Smooth muscle cell of the brain vasculature (primary cell): ENCODE measurements at places on chromosomes 12 and 14.

GRCh38 chr14:73251516-73252215 lies 14.4 kb downstream of the PAPLN start:
- no peak for DNase-seq

GRCh38 chr14:31096255-31096654 lies 70.1 kb upstream of the STRN3 start:
- no peak for DNase-seq

DNA sequence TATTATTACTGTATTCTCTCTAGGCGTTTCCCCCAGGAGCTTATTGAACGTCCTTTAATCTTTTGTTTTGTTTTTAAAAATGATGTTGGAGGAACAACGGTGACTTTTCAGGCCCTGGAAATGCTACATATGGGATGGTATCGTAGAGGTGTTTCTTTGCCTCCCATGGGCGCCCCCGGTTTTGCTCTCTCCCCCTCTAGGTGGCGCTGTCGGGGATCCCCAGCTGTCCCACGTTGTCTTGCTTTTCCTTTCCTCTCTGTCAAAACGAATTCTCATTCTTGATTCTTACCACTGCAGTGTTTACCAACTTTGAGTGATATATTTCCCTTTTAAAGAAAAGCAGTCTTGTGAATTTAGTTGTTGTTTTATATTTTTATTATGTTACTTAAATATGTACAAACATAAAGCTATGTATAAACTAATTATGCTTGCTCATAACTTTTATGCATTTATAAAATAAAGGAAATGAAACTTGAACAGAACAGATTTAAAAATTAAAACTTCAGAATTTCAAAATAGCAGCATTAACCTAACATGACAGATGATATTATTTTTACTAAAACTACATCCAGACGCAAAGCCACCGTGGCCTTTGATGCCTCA lies 171.9 kb downstream of the RGS6 start:
- no peak for DNase-seq

DNA sequence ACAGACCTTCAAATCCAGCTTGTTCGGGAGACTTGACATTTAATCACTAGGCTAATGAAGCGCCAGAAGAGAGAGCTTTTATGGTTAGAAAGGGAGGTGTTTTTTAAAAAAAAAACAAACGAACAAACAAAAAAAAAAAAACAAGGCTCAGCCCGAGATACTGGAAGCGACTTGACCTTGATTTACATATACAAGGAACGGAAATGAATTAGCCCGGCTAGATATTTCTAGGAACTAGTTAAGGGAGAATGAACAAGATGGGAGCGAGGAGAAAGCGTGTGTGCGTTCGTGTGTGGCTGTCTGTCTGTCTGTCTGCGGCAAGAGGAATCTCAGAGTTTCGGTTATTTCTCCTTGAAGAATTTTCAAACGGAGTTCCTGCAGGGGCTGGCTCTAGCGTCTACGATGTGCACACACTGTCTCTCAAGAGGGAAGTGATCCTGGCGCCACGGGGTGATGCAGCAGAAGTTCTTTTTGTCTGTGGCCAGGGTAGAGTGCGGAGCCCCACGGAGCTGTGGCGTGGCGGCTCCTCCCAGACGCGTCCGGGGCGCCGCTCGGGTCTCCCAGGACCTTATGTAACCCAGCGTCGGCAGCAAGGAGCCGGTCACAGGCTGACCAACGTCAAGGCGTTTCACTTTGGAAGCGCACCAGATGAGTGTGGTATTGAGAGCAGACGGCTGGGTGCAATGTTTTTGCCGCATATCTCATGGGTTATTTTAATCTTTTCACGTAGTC lies 18.8 kb downstream of the SOCS2 start:
- DNase-seq = no peak

DNA sequence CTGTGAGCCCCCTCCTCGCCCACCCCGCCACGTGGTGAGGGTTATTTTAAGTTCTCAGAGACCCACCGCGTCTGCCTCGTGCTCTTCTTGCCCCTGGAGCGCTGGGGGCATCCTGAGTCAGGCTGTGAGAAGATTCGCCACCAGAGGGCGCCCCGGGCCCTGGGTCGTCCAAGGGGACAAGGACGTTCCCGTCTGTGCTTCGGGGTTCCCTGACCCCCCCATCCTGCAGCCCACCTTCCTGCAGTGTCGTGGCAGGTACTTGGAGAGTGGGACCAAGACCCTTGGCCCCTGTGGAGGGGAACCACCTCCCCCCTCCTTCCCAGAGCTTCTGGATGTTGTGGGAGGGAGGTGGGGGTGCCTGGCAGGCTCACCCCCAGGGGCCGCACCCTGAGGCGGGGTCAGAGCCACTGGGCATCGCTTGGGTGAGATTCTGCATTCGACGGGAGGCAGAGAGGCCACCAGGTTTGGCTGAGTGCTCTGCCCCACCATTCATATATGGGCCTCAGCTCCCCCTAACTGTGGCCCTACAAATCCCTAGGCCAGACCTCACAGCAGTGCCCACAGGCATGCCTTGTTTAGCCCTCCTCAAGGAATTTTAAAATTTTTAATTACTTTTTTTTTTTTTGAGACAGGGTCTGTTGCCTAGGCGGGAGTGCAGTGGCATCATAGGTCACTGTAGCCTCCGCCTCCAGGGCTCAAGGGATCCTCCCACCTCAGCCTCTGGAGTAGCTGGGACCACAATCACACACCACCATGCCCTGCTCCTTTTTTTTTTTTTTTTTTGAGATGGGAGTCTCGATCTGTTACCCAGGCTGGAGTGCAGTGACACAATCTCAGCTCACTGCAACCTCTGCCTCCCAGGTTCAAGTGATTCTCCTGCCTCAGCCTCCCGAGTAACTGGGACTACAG lies 17.0 kb downstream of the RHOF start:
- no peak for DNase-seq

GRCh38 chr14:71488703-71489191 lies 443.5 kb upstream of the RGS6 start:
- DNase-seq = peak; percentile 53

DNA sequence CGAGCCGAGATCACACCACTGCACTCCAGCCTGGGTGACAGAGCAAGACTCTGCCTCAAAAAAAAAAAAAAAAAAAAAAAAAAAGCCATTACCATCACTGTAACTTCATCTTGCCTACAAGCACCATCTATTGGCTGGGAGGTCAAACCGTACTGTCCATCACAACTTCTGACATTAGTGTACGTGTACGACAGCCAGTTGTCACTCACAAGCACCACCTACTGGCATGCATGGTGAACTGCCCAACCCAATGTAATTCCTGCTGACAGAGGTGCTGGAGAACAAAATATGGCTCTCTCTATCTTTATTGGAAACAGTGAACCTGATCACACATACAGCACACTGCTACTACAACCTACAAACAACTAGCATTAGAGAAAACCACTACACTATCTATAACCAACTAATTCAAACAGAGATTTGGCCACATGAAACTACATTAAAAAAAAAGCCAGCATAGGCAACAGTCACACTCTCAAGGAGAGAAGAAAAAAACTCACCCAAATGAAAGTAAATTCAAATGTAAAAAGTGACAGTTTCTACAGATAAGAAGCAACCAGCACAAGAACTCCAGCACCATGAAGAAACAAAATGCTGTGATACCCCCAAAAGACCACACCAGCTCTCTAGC lies 82.3 kb downstream of the PUS7L start:
- DNase-seq = no peak

GRCh38 chr14:63986789-63987533 lies 134.2 kb downstream of the SYNE2 start:
- DNase-seq = no peak

- no peak for DNase-seq
These were observed 653.6 kb downstream of the MED13L start for GRCh38 chr12:115623764-115624334.

- DNase-seq = no peak
These were observed 122.5 kb upstream of the MAX start for GRCh38 chr14:65224799-65225198.

DNA sequence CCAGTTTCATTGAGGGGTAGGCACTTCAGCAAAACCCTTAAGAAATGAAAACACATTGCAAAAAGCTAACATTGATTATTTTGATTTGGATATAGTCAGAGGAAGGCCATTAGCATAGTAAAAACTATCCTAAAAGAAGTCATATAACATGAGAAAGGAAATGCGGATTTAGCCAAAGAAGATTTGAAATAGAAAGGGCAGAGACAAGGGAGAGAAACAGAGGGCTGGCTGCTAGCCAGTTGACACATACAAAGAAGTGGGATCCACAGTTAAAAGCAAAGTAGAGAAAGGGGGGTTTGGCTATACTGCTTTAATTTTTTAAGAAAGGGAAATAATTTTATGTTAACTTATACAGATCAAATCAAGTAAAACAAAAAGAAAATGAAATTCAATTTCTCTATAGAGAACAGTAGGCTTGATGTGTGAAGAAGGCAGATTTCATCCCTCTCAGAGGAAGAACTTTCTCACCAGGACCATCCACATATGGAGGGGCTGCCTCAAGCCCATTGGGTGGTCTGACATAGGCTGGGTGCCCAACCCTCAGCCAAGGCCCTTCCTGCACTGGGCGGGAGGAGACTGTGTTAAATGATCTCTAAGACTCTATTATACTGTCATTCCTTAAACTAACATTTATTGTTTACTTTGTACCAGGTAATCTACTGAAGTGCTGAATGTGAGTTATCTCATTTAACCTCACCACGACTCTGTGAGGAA lies 420.3 kb downstream of the CCDC91 start:
- no peak for DNase-seq

DNA sequence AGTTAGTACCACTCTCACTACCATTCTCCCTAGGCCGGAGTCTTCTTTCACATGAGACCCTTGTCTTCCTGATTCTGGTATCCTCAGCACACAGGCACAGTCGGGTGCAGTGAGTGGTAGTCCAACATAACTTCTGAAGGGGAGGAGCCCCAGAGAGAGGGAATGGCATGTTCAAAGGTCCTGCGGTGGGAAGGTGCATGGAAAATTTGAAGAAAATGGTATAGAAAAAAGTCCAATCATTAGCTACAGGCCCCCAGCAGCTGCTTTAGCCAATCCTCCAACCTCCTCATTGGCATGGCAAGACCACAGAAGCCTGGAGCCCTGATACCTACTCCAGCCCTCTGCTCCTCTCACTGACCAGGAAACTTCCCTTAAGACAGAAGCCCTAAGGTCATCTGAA lies 96.6 kb downstream of the ZFP36L1 start:
- DNase-seq = no peak

DNA sequence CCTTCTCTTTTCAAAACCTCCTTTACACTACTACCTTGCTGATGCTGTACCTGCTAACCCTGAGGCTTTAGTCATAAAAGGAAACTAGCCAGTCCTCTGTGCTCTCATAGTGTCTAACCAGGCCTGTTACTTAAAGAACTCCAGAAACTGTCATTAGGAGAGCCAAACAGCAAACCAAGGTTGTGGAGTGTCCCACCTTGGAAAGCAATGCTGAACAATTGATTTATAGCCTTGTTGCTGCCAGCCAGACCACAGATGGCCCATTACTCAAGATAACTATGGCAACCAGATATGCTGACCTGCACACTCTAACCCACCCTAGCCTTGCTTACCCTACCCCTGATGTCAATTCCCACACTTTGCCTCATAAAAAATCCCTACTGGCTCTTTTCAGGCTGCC lies 26.5 kb upstream of the BCAT1 start:
- no peak for DNase-seq

DNA sequence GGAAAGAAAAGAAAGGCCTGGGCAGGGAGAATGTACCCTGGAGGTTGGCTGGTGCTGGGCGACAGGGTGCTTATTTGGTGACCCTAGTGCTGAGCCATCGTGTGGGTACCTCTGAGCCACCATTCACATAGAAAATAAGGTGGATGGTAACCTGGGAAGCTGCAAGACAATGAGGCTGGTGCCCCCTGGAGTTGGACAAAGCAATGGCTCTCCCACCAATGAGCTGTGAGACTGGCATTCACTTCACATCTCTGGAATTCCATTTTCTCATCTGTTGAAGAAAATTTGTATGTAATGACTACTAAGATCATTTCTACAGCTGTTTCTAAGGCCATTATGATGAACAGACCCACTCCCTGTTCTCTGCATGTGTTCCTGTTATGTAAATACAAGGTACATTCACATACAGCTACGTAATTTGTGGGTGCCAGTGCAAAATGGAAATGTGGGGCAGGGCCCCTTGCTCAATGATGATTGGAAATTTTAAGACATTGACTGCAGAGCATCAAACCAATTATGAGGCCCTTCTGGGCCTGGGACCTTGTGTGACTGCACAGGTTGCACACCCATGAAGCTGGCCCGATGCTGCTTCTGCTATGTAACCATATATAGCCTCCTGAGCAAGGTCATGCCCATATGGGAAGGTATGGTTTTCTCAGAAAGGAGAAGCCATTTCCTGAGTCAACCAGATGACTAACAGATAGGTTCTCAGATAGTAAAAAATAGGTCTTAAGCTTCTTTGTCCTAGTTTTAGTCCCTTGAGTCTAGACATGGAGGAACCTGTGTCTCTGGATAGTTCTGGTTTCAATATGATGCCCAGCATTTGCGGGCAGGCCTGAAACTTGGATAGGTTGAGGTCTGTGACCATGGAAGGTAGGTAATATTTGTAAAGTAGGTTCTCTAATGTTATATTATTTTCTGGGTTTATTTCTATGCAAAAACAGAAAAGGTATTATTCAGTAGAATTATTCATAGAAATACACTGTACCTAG lies 63.4 kb upstream of the IGF1 start:
- no peak for DNase-seq

DNA sequence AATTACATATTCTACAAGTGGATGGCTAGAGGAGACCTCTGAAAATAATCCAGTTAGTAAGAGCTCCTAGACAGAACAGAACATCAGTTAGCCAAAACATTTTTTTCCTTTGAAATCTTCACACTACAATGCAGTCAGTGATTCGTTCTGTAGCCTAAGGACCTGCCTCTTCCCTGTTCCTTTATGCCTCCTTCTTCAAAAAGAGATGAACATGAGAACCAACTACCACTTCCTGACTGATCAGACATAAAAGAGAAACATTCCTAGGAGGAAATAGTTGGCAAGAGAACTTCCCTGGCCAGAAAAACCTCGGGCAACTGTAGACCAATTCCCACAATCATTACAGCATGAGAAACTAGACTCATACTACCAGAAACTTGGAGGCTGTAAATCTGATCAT lies 29.4 kb downstream of the ITPR2 start:
- no peak for DNase-seq
